ENCODE measurements at places on chromosomes 16 and 17.

DNA sequence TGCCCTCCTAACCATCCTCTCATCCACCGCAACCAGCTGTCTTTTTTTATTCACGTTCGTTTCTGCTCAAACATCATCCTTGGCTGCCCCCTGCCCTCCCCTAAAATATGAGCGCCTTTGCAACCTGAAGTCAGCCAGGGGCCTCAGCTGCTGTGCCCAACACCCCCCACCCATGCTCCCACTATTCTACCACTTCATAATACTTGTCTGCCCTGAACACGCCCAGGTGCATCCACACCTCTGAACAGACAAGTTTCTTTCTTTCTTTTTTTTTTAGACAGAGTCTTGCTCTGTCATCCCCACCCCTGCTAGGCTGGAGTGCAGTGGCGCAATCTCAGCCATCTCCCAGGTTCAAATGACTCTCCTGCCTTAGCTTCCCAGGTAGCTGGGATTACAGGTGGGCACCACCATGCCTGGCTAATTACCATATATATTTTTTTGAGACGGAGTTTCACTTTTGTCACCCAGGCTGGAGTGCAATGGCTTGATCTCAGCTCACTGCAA, 26.9 kb downstream of the CEP295NL start:
- DNase-seq: no peak

DNA sequence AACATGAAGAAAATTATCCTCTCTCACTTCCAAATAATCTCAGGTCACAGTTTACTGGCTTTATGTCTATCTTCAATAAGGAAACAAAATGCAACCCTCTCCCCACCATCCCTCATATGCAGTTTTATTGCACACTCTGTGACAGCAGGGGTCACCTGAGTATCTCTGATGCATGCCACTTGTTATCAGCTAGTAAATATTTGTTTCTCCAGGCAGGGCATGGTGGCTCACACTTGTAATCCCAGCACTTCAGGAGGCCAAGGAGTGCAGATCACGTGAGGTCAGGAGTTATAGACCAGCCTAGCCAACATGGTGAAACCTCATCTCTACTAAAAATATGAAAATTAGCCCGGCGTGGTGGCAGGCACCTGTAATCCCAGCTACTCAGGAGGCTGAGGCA, 61.1 kb downstream of the ADAMTS18 start:
- DNase-seq: no peak

- peak; percentile 30 for DNase-seq
Measured at GRCh38 chr16:23786964-23787561, 32.2 kb downstream of the CHP2 start.

DNA sequence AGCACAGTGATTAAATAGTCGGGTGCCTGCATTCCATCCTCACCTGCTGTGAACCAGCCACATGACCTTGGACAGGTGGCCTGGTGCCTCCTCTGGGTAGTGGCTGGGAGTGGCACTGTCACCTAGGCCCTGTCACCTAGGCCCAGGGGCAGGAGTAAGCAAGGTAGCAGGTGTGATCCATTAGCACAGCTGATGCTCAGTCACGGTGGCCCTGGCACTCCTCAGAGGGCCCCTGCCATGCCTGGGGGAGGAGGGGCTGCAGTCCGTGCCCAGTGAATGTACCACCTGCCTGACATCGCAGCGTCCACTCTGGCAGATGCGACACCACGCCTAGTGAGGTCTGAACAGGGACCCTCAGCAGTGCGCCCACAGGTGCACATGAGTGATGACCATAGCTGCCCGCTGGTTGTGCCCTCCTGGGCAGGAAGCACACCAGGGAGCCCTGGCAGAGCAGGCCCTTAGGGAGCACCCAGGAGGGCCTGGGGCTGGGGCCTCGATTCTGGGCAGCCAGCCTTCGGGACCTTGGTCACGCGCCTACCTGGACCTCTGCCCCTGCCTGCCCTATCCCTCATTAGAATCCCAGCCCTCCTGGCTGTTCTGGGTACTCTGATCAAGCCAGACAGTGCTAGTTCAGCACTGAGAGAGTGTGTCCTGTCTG, 33.1 kb upstream of the CRISPLD2 start:
- no peak for DNase-seq

- no peak for DNase-seq
Measured at GRCh38 chr17:56679115-56679776, 85.7 kb downstream of the NOG start.

- DNase-seq: no peak
Measured at GRCh38 chr16:73878611-73879010, 418.0 kb upstream of the PSMD7 start.

- DNase-seq: no peak
Measured at GRCh38 chr16:4681471-4682083, 11.8 kb upstream of the NUDT16L1 start.

- no peak for DNase-seq
Measured at GRCh38 chr16:72312828-72313227, 140.9 kb upstream of the PMFBP1 start.

DNA sequence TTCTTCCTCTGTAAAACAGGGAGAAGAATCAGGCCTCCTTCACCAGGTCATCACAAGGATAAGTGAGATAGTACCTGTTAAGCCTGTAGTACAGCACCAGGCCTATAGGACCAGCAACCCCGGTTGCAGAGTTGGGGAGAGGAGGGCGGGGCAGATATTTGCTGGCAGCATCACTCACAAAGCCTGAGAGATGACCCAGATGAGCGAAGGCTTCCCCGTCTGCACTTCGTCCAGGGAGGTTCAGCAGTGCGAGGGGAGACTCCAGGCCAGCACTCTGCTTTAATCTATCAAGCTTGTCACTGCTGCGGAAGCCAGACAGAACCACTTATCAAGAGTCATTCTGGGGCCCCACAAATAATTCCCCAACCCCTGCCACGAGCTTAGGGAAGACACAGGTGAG, 15.8 kb upstream of the RBBP6 start:
- no peak for DNase-seq

DNA sequence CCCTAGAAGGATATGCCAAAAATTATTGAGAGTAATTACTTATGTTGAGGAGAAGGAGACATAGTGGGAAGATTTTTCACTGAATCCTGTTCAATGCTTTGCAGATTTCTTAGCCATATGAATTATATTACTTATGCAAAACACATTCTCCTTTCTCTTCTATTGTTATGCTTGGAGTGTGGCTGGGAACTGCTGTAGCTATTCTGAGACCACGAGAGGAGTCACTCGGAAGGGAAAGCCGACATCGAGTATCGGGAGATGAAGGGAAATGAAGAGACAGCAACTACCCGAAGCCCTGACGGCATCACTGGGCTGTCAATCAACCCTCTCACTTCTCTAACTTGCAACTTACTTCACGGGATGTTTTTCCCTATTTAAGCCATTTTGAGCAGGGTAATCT, 39.6 kb downstream of the STX8 start:
- no peak for DNase-seq

Measured in WTC11 (cell line).